WTC11 (cell line): ENCODE measurements at places on chromosomes 13 and 19. TPM values are rescaled to one million over a fixed set of nuclear protein-coding genes. Genes with fewer than 3 reads are reported as not detected.

DNA sequence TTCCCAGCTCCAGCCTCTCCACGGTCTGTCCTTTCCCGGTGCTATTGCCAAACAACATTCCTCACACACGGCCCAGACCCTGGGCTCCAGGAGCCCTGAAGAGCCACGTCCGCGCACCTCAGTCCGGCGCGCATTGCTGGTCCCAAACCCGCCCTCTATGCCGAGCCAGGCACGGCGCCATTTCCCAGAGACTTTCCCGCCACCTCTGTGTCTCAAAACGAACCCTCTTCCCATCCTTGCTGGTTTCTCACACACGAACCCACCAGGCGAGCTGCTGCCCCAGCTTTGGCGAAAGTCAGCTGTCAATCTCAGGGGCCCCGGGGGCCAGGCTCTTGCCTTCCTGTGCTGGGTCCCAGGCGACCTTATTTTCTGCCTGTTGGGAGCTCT lies 28.0 kb upstream of the F7 start:
- no peaks in the 10 kb centered on the region for H3K4me1 ChIP-seq
- H3K36me3 ChIP-seq, result no peaks in the 10 kb centered on the region
- H3K4me3 ChIP-seq, result no peak overlapping the region
- no peaks in the 10 kb centered on the region for H3K27me3 ChIP-seq

- no peak overlapping the region for H3K4me3 ChIP-seq
- peak; percentile 79 for DNase-seq
- H3K4me1 ChIP-seq, result no peaks in the 10 kb centered on the region
- no peaks in the 10 kb centered on the region; the same call in 1 of the 2 replicates for H3K27me3 ChIP-seq
Measured at GRCh38 chr19:32976223-32976805, 4.3 kb downstream of the FAAP24 start.

DNA sequence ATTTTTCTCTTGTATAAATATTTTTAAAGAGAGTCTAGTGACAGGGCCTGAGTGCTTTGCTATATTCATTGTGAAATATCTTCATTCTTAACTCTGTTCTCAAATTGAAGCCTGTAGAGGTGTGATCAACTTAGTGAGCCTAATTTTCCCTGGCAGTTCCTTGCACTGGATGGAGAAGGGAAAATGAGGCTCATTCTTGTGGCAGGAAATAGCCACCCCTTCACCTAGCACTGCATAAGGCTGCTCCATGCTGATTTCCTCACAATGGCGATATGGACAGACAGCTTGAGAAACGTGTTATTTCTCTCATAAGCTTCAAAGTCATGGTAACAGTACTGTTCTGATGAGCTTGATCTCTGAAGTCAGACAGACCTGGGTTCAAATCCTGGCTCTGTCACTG lies 146.2 kb downstream of the AKAP11 start:
- no peak overlapping the region for H3K27ac ChIP-seq
- no peaks in the 10 kb centered on the region for H3K27me3 ChIP-seq
- H3K4me3 ChIP-seq, result no peak overlapping the region

DNA sequence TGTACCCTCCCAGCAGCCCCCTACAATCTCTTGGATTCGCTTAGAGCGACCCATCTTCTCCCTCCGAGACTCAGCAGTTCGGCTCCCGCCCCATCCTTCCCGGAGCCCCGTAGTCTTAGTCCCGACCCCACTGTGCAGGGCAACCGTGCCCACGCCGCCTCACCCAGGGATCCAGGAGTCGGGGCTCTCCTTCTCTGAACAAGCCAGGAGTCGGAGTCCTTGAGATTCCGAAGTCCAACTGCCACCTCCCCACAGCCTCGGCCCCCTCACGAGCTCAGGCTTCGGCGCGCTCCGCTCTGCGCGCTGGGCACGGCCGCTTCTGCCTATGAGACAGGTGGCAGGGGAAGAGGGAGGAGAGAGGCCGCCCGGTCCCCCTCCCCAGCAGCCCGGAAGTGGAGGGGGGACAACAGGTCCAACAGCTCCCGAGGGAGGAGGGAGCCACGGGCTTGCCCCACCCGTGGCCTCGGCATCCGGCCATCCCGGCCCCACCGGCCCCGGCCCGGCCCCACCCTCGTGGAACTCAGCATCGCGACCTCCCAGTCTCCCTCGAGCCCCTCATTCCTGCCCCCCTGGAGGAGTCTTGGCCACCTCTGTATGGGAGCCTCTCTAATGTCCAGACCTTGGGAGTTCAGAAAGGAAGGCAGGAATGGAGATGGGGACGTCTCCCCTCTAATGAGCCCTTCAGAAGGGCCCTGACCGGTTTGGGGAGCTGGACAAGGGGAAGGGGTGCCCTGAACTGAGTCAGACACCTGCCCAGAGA lies at the start of gene PHLDB3:
Gene PHLDB3, minus strand, starts transcription at position 321 of the 760 bp plus-strand sequence. CDS start 628 bp downstream, outside the sequence.
- peak within 1 kb of the TSS; percentile 74 for H3K27ac ChIP-seq
- peak; percentile 44 for DNase-seq
- peaks cover 38% of the 10 kb centered on the region for H3K27me3 ChIP-seq
- peaks cover 21% of the 10 kb centered on the region for H3K4me1 ChIP-seq
- H3K36me3 ChIP-seq, result peaks cover 2% of the 10 kb centered on the region; the same call in 1 of the 2 replicates

GRCh38 chr13:108086678-108087077 lies 128.7 kb downstream of the LIG4 start:
- H3K4me1 ChIP-seq, result peaks cover 23% of the 10 kb centered on the region
- H3K27ac ChIP-seq, result no peak overlapping the region
- no peak overlapping the region for H3K4me3 ChIP-seq
- DNase-seq, result peak; percentile 29
- H3K27me3 ChIP-seq, result no peaks in the 10 kb centered on the region; the same call in 1 of the 2 replicates
- no peaks in the 10 kb centered on the region for H3K36me3 ChIP-seq

DNA sequence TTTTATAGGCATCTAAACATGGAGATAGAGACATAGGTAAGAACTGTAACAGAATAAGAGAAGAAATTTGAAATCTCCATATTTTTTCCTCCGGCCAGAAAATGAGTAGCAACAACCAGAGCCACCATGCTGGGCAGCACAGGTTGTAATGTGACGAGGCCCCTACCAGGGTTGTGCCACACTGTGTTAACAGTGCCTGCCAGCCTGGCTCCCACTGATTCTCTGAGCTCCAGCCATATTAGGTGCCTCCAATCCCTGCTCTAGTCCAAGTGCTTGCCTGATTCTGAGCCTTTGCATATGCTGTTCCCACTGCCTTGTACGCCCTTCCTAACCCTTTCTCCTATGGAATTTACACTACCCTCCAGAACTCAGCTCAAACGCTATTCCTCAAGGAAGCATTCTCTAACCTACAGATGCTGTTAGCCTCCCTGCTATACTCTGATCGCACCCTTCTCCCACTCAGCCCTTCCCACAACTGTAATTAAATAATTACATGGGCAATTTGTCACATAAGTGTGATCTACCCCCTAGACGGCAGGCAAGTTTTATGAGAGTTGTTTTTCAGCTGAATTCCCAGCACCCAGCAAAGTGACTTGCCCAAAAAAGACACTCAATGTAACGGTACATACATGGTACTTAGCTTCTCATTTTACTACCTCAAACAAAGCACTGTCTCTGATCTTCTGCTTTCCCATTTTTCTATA lies 37.6 kb upstream of the STARD13 start:
- no peaks in the 10 kb centered on the region for H3K36me3 ChIP-seq
- H3K27me3 ChIP-seq, result no peaks in the 10 kb centered on the region
- H3K27ac ChIP-seq, result no peak overlapping the region
- no peak for DNase-seq
- H3K4me1 ChIP-seq, result peaks cover 20% of the 10 kb centered on the region
- no peak overlapping the region for H3K4me3 ChIP-seq

GRCh38 chr13:95624020-95624419 lies 20.5 kb downstream of the DZIP1 start:
- peak; percentile 14 for DNase-seq
- H3K4me3 ChIP-seq, result no peak overlapping the region
- H3K27ac ChIP-seq, result peak overlapping the region; percentile 60
- H3K4me1 ChIP-seq, result peaks cover 6% of the 10 kb centered on the region
- H3K27me3 ChIP-seq, result no peaks in the 10 kb centered on the region
- H3K36me3 ChIP-seq, result peaks cover 54% of the 10 kb centered on the region

DNA sequence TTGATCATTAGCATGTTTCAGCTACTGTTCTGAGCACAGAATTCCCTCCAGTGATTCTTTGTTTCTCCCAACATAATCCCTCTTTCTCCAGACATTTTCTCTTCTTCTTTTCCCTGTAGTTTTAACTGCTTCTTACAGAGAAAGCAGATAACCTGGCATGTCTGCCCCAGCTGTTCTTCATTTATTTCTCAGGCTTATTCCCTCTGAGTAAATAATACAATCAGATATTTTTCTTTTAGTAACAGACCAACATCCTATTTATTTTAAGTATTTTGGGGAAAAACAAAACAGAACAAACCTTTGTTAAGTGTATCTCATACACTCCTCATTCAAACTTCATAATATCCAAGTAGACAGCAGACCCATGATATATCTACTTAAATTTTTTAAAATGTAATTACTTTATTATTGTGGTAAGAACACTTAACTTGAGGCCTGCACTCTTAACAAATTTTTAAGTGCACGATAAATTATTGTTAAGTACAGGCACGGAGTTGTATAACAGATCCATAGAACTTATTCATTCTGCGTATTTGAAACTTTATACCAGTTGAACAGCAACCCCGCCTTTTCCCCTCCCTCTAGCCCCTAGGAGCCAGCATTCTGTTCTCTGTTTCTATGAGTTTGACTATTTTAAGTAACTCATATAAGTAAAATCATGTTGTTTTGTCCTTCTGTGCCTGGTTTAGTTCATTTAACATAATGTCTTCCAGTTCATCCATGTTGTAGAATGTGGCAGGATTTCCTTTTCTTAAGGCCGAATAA lies 540.0 kb downstream of the LMO7 start:
- H3K4me1 ChIP-seq, result no peaks in the 10 kb centered on the region
- no peak for DNase-seq
- H3K4me3 ChIP-seq, result no peak overlapping the region

DNA sequence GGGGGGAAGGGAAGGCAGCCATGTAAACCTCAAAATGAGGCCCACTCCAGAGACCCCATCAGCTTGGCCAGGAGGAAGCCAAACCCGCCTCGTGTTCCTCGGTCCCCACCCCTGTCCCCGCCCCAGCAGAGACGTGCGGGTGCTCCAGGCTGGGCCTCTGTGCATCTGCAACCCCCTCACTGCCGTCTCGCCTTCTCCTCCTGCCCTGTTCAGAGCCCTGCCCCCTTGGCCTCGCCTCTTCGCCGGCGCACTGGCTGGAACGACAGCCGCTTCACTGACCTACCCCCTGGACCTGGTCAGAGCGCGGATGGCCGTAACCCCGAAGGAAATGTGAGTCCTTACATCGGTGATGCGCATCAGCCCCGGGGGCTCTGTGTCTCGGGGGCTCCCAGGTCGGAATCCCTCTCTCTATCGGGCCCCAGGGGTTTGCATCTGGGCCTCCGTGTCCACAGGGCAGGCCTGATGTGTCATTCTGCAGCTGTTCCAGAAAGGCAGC lies 32.2 kb downstream of the TMEM161A start:
- peak; percentile 72 for DNase-seq
- peak overlapping the region; percentile 93 for H3K27ac ChIP-seq
- peak overlapping the region; percentile 83 for H3K4me3 ChIP-seq
- peaks cover 25% of the 10 kb centered on the region for H3K4me1 ChIP-seq

GRCh38 chr13:99367106-99367616 lies 60.0 kb upstream of the GPR183 start:
- H3K27ac ChIP-seq, result peak overlapping the region; percentile 74
- H3K4me1 ChIP-seq, result peaks cover 9% of the 10 kb centered on the region
- H3K4me3 ChIP-seq, result no peak overlapping the region
- H3K27me3 ChIP-seq, result no peaks in the 10 kb centered on the region

- DNase-seq, result peak; percentile 7
- peak overlapping the region; percentile 51 for H3K27ac ChIP-seq
- no peaks in the 10 kb centered on the region for H3K27me3 ChIP-seq
- no peak overlapping the region for H3K4me3 ChIP-seq
- H3K4me1 ChIP-seq, result no peaks in the 10 kb centered on the region
Measured at GRCh38 chr13:112820318-112820717, 130.5 kb downstream of the ATP11A start.

DNA sequence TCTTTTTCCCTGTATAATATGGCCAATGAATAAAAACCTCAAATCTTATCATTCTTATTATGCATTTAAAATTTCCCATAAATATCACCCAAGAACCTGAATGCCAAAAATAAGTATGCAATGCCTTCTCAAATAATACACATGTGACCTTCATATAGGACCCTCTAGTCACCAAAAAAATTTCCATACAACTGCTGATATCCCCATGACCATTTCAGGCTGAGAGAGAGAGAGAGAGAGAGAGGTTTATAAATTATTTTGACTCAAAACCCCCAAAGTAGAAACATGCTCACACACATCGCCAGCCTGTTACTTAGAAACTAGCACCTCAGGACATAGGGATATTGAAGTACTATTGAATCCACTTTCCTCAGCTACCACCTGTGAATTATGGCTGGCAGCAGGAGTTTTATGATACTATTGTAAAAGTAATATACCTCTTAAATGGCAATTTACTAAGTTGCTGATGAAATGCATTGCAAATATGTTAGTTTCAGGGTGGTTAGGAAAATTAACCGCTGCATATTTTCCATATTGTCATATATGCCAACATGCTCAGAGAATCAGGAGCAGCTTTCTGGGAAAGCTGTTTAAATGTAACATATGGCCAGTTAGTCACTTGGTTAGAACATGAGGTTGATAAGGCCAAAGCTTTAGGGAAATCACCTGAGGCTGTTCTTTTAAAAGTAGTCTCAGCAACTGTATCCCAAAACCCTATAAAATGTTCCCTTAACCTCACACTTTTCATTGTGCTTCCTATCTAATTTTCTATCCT lies 230.8 kb downstream of the DCT start:
- no peak overlapping the region for H3K27ac ChIP-seq
- no peaks in the 10 kb centered on the region for H3K27me3 ChIP-seq
- H3K4me3 ChIP-seq, result no peak overlapping the region
- peaks cover 19% of the 10 kb centered on the region for H3K4me1 ChIP-seq

- peak; percentile 83 for DNase-seq
- H3K4me3 ChIP-seq, result no peak overlapping the region
- no peak overlapping the region for H3K27ac ChIP-seq
- no peaks in the 10 kb centered on the region for H3K27me3 ChIP-seq
Measured at GRCh38 chr13:107650081-107650701, 565.1 kb downstream of the LIG4 start.

DNA sequence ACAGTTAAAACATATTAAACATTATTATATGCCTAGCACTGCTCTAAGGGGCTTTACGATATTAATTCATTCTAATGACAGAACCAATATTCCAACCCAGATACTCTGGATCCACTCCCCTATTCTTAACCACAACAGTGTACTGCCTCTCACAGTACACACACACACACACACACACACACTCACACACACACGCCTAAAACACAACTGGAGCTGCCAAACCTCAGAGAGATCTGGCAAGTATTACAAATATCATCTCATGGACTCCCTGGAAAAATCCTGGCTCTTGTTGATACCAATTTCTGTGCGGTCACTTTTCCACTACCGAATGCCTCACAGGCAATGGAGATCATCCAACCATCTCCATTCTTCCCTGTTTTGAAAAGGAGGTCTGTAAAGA lies 1.3 kb downstream of the ZNF780A start:
- H3K4me1 ChIP-seq, result peaks cover 15% of the 10 kb centered on the region
- peaks cover 11% of the 10 kb centered on the region; the same call in 1 of the 2 replicates for H3K36me3 ChIP-seq
- no peak for DNase-seq

- H3K27ac ChIP-seq, result no peak overlapping the region
- DNase-seq, result no peak
- peaks cover 4% of the 10 kb centered on the region; the same call in 1 of the 2 replicates for H3K36me3 ChIP-seq
- H3K4me1 ChIP-seq, result peaks cover 35% of the 10 kb centered on the region
- H3K4me3 ChIP-seq, result no peak overlapping the region
Measured at GRCh38 chr13:38697628-38698333, 10.9 kb downstream of the FREM2 start.

The SRRM5 gene
- 0.34 to 0.44 TPM (median 0.42 TPM) in 3 replicates for total RNA-seq

The CDX2 gene
- 0.09 to 0.44 TPM (median 0.11 TPM) in 3 replicates for total RNA-seq

The THSD8 gene
- 30.1 to 50.2 TPM (median 47.0 TPM) in 3 replicates for total RNA-seq

The FCHO1 gene
- total RNA-seq, result 22.8 to 26.8 TPM (median 25.1 TPM) in 3 replicates
